Stimulated activated CD8-positive, alpha-beta memory T cell treated with anti-CD3 and anti-CD28 coated beads, Interleukin-15, amount 100 ng/mL, for 1 hour (primary cell): ENCODE measurements at places on chromosomes 2 and 18.

- DNase-seq, result no peak
Observed at GRCh38 chr2:173171321-173171720, 95.7 kb downstream of the MAP3K20 start.

GRCh38 chr2:18626256-18626668 is 36.9 kb upstream of the NT5C1B start:
- DNase-seq, result no peak

GRCh38 chr2:68853035-68853434 is 18.2 kb downstream of the BMP10 start:
- DNase-seq, result no peak

DNA sequence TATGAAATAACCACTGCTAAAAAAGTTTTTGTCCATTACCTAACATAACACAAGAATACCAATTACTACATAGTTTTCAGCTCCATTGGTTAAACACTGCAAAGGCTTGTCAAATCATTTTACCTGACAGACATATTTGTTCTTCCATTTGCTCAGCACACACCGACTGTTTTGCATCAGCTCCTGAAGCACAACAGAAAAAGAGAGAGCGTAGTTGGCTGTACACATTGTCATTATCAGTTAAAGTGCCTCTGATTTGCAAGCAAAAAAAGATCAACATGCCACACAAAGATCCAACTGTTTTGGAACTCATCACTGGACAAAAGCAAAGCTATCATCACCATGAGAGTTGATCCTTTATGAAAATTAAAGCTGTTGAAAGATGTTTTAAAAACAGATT is 103.8 kb downstream of the WDPCP start:
- DNase-seq, result no peak

DNA sequence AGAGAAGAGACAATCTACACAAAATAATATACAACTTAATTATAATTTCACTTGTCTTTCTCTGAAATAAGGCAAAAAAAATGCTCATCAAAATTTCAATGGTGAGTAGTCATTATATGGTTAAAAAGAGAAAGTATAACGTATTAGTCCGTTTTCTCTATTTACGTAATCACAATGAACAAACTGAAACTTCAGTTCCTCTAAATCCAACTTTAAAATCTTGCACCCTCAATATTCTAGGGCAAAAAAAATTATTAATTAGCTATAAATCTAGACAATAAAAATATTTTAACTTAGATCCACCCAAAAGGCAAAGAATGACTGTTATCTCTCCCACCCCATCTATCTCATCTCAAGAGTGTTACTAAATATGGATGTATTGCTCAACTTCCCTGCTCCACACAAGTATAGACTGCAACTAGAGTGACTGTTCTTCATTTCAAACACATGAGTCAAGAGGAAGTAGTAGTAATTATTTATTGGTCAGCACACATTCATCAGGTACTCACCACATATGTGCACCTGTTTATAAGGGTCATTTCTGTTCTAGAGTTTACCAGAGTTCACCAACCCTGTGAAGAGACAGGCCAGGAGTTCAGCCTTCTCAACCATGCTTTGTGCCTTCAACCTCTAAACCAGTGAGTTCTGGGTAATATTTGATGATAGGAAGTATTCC is 36.4 kb downstream of the STK39 start:
- DNase-seq, result no peak

- DNase-seq, result no peak
Observed at GRCh38 chr18:4986066-4986465, 211.0 kb downstream of the AKAIN1 start.

DNA sequence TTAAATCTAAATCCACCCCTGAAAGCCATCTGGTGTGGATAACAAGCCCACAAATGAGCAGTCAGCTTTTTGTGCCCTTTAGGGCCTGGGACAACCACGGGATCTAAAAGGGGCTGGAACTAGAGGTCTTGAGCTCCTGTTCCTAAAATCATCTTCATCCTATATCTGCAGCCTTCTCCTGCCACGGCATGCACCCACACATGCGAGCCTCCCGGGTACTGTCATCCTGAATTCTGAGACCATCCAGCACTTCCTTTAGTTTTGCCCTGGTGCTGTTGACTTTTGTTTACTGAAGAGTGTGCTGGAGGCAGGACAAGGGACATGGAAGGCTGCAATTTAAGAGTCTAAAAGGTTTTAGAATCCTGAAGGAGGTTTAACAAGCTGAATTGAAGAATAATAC is 183.2 kb downstream of the FAM210A start:
- no peak for DNase-seq

- DNase-seq, result no peak
Observed at GRCh38 chr2:74659462-74659861, 5.4 kb downstream of the SEMA4F start.

- DNase-seq, result no peak
Observed at GRCh38 chr2:198042189-198042588, 237.8 kb downstream of the PLCL1 start.

DNA sequence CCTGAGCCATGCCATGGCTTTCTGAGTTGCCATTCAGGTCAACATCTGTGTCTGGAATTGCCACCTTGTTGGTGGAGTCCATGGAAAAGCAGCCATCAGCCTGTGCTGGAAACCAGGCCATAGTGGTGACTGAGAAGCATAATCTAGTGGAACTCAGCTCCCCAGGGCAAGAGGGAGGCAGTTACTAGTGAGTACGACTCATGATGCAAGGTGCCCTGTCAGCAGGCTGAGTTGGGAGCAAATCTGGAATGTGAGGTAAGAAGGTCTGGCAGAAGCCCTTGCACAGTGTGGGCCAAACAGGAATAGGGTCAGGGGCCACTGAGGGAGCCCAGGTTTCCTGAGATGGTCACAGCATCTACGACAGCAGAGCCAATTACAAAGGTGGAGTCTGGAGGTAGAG is 37.1 kb downstream of the SULT1C2 start:
- no peak for DNase-seq

- DNase-seq, result no peak
Observed at GRCh38 chr18:47887227-47887626, 43.2 kb downstream of the SMAD2 start.

GRCh38 chr2:47173986-47174732 is 19.1 kb upstream of the STPG4 start:
- no peak for DNase-seq

DNA sequence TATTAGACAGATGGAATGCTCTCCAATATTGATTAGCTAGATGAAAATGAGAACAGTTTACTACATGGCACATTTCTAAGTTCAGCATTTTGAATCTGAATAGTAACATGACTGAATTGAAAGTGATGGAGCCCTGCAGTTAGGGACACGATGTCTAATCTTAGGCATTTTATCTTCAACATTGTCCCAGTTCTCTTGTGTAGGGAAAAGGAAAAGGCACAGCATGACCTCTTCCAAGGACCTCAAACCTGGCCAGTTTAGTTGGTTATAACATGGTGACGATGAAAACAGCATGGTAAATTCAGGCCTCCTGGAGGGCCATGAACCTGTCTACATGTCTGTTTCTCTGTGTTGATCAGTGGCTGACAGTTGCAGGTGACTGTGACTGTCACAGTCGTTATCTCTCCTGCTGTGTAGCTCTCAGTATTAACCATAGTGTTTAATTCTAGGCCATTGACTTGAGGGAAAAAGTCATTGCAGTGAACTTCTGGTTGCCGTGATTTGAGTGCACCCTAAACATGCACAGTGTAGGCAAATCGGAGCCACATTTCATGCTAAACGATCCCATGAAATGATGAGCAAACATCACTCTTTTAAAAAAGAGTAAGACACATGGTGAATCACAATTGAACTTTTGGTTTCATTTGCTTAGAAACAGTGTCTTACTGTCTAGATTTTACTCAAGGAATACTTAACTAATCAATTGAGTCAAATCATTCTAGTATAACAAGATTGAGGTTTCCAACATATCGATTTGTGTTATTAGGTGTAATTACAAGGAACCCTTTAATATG is 129.7 kb downstream of the PHLPP1 start:
- no peak for DNase-seq

DNA sequence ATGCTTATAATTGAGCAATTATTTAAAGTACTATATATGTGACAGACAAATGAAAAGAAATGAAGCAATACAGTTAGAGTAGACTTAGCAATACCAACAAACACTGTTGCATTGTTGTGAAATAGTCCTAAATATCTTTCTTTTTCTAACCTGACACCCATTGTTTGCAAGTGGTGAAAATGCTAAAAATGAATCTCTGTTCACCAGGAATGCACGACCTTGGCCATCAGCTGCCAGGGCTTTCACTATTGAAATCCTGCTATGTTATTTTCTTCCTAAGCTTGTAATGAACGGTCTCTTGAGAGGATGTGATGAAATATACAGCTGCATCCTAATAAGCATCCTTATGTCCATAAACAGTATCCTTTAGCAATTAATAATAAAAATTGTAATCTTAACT is 136.2 kb upstream of the MGAT5 start:
- DNase-seq, result no peak

- no peak for DNase-seq
Observed at GRCh38 chr2:75432761-75433361, 127.9 kb downstream of the EVA1A start.

DNA sequence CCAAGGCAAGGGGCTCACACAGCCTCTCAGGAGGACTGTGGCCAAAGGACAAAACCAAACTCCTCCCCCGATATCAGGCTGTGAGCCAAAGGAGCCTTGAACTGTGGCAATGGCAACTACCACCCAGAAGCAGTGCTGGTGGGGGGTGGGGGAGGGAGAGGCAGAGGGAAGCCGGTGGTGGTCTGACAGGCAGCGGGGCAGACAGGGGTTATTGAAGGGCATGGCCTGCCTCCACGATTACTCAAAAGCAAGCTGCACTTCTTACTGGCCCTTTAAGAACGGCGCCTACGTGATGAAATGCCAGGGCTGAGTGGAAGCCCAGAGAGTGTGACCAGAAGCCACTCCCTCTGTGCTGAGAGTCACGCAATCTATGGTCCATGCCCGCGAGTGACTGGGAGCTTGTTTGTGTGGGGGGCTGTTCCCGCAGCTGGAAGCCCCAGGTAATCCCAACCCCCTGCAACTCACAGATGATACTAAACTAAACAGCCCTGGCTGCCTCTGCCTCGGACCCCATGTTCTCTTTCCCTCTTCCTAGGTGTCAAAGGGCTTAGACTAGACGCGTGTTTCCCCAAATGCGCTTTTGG is 128.2 kb upstream of the CXCR4 start:
- no peak for DNase-seq

DNA sequence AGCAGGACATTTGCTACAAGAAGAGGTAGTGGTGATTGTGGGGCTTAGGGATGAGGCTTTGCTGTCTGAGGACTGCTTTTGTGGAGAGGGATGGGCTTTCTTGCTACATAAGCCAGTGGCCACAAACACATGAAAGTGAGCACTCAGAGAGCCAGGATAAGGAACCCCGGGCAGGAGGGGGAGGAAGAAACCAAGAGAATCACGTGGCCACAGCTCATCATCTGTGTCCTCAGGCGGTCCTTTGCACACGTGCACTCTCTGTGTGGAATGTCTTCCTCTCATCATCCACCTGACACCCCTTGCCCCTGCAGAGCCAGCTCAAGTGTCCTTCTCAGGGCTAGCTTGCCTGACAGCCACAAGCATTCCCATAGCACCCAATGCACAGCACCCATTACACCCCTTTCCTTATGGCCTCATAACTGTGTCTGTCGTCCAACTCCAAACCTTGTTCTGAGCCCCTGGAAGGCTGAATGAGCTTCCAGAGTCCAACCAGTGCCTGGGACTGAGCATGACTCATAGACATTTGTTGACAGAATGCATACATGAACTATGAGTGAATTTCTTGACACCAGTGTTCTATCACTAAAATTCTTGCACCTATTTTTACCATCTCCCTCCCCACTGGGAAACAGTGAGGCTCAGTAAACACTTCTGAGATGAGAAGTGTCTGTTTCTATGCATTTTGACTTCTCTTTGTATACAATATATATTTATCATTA is 398.3 kb downstream of the ALK start:
- DNase-seq, result no peak

- no peak for DNase-seq
Observed at GRCh38 chr2:205850132-205850531, 167.8 kb downstream of the NRP2 start.

GRCh38 chr2:70730730-70731129 is 37.3 kb downstream of the ADD2 start:
- no peak for DNase-seq

- no peak for DNase-seq
Observed at GRCh38 chr2:176729706-176730569, 460.7 kb downstream of the MTX2 start.

- peak; percentile 12 for DNase-seq
Observed at GRCh38 chr18:74081966-74082741, 65.5 kb downstream of the FBXO15 start.

GRCh38 chr2:58959996-58960395 is 718.9 kb upstream of the FANCL start:
- DNase-seq, result no peak

DNA sequence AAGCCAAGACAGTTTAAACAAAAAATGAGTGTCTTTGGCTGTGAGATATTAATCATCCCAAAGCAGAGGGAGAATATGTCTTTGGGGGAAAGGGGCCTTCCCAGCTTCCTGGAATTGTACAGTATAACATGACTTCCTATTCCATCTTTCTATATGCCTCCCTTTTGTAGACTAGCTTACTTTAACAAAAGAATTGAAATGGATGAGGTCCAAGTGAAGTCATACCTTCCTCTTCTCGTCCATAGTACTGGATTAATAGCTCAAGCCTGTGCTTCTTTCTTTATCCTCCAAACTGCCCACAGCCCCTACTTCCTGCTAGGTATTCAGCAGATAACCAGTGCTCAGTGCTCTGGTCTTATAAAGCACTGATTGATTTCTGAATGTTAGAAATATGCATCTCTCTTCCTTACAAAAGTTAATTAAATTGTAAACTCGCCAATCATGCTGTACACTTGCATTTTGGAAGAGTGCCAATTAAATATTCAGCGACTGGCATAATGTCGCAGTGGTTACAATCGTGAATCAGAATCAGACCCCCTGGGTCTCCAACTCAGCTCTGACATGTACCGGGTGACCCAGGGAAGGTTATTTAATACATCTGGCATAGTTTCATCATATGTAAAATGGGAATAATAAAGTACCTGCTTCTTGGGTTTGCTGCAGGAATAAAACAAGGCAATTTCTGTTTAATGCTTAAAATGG is 325.1 kb downstream of the RND3 start:
- DNase-seq, result no peak

GRCh38 chr18:8744038-8744437 is 38.7 kb downstream of the MTCL1 start:
- no peak for DNase-seq

DNA sequence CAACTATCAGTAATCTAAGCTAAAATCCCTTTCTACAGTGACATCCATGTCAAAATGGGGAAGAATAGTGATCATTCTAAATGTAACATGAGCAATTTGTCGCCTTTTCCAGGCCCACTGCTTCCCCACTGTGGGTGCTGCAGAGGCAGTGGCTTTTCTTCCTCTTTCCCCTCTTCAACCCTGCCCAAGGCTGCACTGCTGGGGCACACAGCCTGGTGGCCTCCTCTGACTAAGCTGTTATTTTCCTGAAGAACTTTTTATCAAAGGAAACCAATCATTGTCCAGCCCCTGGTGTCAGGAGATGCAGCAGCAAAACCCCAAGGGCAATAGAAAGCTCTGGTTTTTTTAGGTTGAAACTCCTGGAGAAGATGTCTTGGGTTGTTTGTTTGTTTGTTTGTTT is 117.6 kb upstream of the KLF7 start:
- DNase-seq, result no peak
